Uterus (tissue), 4 donors: ENCODE measurements at places on chromosomes 3 and 15.

GRCh38 chr3:37115446-37115845, 58.9 kb downstream of the LRRFIP2 start:
- DNase-seq: no peak

GRCh38 chr3:97804471-97804870, 17.3 kb upstream of the CRYBG3 start:
- no peak for DNase-seq

DNA sequence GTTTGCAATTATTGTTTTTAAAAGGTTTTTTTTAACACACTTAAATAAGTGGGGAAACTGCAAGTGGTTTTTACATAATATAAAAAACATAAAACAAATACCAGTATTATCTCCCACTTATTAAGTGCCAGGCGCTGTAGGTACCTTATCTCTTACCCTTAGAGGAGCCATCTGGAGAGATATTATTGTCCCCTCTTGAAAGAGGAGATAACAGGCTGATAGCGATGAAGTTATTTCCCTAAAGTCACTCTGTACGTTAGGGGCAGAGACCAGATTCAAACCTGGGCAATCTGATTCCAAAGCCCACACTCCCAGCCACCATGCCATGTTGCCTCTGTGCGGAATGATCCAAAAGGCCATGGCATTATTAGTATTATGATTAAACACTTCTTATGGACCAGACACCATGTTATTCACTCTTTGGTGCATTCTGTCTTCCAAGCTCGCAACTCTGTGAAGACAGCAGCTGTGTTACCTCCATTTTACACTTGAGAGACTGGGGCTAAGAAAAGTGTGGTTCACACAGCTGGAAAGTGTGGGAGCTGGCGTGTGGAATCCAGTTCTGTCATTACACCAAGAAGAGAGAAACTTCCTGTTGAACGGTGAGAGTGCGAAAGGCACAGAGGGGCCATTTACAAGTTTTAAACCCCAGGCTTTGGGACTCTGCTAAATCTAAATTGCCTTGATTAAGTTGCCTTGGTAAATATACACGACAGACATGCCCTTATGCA, 79.9 kb upstream of the MITF start:
- DNase-seq: no peak

DNA sequence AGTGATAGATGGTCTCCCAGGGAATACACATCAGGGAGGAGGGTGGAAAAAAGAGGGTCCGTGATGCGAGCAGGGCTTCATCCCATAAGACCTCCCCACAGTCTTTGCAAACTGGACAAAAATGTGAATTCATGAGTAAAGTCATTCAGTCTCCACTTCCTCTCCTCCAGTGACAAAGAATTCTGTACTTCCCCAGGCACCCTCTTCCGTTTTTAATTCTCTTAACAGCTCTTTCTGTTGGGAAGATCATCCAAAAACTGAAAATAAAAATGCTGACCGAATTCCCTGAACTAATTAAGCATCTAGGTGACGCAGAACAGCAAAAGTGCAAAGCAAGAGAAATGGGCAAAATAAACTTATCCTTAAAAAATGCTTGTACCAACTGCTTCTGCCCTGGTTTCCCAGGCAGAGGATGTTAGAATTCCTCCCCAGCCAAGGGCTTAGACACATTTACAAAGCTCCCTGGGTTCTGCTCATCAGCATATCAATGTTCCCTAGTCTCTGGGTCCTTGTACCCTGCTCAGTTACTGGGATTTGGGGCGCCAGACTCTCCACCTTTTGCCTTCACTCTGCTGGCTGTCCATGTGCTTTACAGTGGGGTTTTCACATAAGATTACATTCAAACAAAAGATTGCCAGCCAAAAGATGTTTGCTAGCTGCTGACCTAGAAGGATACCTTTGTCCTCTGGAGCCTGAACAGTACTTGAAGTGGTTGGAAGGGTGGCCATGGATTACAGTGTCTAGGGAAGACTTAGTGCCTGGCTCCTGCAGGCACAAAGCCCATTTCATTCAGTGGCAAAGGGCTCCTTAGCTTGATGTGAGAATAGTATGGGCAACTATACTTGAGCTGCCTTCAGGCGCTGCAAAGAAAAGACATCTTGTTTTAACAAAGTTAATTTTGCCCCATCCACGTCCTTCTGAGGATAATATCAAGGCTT, 69.4 kb downstream of the ARNT2 start:
- no peak for DNase-seq

DNA sequence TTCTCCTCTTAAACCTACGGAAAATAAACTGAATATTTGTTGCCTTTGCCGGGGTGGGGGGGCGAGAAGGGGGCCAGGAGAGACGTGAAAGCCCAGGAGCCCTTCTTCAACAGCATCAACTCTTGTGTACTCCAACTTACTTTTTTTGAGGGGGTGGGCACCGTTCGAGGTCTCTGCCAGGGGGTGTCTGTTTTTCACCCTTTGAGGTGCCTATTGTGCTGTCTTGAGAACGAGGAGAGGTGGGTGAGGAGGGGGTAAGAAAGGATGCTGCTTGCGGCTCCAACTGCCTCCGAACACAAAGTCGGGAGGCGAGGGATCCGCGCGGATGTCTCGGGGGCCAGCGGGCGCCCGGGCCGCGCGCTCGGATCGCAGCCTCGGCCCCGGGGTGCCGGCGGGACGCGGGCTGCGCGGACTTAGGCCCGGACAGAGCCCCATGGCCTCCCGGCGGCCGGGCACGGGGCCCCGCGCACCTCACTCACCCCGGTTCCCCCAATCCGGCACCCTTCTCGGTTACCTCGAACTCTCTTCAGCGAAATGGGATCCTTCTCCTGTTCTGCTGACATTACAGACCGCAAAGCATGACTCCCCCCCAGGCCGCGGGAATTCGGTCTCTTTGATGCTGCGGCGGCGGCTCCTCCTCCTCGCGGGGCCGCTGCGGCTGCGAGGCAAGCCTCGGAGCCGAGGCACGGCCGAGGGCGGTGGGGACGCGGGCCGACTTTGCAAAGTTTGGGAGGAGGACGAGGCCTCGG, 650 bp downstream of the PYGO1 start:
- peak; percentile 27 for DNase-seq

DNA sequence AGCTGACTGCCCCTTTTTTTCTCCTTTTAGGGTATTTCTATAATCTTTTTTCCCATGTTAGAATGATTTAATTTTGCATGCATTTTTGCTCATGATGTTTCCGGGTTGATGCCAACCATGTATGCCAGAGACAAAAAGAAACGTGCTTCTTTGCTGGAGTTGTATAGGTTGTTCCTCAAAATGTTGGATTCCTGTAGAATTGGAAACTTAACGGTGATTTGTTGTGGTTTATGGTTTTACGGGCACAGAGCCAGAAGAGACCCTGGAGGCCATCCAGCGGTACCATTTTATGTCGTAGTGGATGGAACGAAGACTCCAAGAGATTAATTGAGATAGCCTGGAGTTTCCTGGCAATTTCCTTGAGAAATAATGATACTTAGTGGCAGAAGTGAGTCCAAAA, 481.5 kb upstream of the RGMA start:
- DNase-seq: no peak

GRCh38 chr3:133825969-133826727, 20.5 kb downstream of the SRPRB start:
- DNase-seq: no peak

- no peak for DNase-seq
Measured at GRCh38 chr3:79994397-79994796, 226.6 kb upstream of the ROBO1 start.

GRCh38 chr3:106945435-106945834, 431.8 kb upstream of the CCDC54 start:
- DNase-seq: no peak

GRCh38 chr15:76991741-76992645, 2.9 kb upstream of the PSTPIP1 start:
- DNase-seq: no peak

GRCh38 chr3:175208326-175208725, 349.2 kb downstream of the NAALADL2 start:
- no peak for DNase-seq

DNA sequence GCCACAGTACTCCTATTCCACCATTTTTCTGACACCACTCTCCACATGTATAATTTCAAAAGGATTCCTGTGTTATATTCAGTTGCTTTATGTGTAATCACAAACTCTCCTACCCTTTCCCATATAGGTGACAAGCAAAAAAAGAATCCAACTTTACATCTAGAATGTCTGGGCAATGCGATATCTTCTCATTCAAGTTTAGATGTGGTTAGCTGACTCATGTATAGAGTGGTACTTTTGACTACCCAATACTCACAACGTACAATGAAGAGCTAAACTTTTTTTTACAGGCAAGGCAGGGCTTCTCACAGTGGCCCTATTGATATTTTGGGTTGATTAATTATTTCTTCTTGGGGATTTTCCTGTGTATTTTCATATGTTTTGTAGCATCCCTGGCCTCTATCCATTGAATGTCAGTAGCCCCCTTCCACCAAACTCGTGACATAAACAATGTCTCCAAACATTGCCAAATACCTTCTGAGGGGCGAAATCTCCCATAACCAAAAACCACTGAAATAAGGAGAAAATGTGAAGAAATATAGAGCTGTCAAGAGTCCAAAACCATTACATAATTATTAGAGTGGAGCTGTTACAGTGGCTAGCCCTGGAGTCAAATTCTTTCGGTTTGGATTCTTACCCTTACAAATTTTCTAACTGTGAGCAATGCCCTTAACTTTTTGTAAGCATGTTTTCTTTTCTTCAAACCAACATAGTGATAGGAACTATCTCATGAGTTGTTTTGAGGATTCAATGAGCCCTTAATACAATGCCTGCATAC, 342.6 kb downstream of the NSUN3 start:
- no peak for DNase-seq

DNA sequence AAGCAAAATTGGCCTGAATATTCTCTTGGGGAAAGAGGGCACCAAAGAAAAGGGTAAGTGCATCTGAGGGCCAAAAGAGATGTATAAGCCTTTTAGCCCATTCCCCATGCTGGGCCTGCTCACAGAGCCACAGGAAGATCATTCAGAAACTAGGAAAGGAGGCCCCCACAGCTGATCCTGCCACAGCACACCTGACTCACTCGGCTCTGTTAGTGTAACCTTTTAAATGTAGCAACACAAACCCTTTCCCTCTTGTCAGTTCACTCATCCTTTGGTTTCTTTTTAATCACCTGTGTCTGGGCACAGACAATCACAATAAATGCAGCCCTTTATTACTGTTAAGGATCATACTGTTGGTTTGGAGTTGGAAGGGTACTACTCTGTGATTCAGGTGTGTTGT, 69.9 kb downstream of the PDCD6IP start:
- DNase-seq: no peak

DNA sequence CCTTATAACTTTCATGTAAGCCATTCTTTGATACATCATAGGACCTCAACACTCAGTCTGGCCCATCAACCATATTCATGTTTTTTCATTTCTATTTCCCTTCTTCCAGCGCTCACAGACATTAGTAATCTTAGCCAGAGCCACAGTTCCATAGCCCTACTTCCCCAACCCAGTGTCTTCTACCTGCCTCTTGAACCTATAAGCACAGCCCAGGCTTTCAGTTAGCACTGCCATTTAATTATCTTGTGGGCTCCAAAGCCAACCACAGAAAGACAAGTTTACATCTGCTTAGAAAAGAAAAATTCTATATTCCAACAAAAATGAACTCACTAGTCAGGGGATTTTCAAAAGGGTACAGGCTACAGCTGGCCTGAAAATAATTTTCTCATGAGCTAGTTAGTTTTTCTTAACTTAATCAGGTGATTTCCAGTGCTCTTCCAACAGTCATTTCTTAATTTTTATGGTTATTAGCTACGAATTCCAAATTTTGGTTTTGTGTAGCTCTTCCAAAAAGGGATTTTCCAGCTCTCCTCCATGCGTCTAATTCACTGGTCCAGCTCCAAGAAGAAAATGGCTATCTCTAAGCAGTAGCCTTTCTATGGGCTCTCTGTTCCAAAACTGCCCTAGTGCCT, 13.7 kb downstream of the CD200 start:
- DNase-seq: no peak

DNA sequence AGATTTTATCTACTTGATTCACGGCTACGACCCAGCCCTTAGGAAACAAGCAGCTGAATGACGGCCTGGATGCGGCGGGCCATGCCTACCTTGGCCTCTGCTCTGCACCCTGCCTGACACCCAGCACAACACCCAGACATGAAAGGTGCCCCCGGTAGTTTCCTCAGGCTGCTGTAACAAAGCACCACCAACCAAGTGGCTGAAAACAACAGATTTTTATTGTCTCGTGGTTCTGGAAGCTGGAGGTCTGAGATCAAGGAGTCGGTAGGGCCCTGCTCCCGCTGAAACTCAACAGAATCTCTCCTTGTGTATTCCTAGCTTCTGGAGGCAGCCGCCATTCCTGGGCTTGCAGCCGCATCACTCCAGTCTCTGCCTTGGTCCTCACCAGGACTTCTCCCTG, 111.7 kb downstream of the ADCY5 start:
- DNase-seq: no peak

GRCh38 chr15:60614862-60615771, 136.2 kb upstream of the ICE2 start:
- no peak for DNase-seq

GRCh38 chr3:28376424-28376823, 27.8 kb upstream of the AZI2 start:
- DNase-seq: no peak

GRCh38 chr3:41915353-41915752, 46.5 kb downstream of the ULK4 start:
- no peak for DNase-seq

DNA sequence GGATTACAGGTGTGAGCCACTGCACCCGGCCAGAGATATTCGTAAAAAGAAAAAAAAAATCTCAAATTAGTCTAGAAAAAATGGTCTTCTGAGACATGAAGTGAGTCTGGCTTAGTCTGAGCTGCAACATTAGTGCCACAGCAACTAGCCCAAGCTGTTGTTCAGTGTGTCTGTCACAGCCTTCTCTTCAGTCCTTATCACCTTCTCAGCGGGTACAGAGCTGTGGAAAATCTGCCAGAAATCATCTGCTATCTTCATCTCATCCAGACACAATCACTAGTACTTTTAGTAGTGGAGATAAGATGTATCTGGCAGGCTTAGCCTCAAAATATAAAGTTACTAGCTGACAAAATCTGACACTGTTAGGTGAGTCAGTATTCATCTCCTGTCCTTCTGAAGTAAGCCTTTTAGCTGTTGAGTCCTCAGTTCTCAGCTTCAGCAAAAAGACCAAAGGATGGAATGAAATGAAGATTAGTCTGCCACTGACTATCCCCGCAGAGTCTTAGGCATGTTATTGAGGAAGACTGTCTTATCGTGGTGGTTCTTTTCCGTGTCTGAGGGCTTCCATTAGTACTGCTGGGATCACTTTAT, 120.5 kb upstream of the CGNL1 start:
- DNase-seq: no peak

- no peak for DNase-seq
Measured at GRCh38 chr3:49872801-49873281, 3.1 kb upstream of the CAMKV start.

- DNase-seq: no peak
Measured at GRCh38 chr3:11037976-11038375, 45.4 kb downstream of the SLC6A1 start.
